ENCODE measurements at places on chromosomes 5 and 9.

DNA sequence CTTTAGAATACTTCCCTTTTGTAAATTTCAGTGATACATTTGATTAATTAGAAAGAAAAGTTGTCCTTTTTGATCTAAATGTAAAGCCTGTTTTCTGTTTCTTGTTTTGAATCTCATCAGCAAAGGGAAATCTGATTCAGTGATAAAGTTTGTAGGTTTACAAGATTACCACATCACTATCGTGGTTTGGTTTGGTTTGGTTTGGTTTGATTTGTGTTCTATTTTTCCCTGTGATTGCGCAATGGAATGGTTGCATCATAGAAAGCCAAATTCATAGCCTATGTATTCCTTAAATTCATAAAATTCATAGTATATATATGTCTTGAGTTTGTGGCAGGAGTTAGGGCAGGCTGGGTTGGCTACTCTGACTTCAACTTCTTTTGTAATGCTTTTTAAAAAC is 15.2 kb downstream of the SRFBP1 start:
- DNase-seq = no peak

DNA sequence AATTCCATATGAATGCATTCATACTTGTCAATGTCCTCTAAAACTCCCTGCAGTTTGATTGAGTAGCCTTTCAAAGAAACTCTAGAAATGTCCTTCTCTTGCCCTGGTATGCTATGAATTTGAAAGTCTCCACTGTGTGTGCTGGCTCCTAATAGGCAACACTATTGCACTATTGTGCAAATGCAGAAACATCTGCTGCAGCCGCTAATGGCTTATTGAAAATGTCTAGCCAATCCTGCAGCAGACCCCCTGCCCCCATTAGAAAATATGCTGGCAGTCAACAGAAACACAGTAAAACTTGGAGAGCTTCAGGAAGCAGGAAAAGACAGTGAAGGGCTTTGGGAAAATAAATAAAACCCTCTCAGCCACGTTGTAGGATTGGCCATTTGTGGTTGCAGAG is 87.3 kb upstream of the GRAMD2B start:
- no peak for DNase-seq

- no peak for DNase-seq
These were observed 68.5 kb downstream of the WWC1 start for GRCh38 chr5:168359820-168360460.

GRCh38 chr9:21906881-21907280 is 87.3 kb downstream of the CDKN2A start:
- no peak for DNase-seq

GRCh38 chr9:111945216-111945615 is 48.6 kb downstream of the UGCG start:
- no peak for DNase-seq

DNA sequence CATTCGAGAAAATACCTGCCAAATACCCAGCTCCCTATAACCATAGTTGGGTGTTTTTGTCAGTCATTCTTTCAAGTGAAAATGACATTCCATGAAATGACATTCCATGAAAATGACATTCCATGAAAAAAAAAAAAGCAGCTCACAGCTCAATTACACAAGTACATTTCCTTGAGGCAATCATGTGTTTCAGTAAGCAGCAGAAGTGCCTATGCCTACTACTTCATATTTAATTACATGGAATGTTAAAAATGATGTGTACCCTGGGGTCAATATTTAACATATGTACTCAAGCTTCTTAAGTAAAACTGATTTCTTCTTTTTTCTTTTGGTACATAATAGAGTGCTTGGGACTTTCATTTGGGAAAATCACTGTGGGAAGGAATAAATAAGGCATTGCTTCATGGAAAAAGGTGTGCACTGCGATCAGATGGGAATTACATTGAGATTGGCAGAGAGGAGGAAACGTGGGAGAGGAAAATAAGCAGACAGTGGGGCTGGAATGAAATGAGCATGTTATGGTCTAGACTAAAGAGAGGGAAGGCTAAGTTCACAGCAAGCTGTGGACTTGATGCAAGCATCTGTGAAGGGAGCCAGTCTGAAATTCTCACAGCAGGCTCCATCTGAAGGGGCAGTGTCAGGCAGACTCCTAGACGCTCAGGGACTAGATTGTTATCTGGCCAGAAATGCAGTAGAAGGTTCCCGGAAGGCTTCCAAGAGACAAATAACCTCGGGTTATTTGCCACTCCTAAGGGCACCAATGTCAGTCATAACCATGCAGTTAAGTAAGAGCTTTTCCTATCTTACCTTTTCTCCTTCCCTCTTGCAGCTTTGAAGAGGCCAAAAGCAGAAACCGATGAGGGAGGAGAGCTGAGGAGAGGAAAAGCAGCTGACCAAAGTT is 15.2 kb upstream of the SPATA9 start:
- DNase-seq = no peak

Data from activated T-helper 1 cell treated with anti-CD3 and anti-CD28 coated beads, Interleukin-12 subunit alpha, Interleukin-12 subunit beta, Interleukin-2, Interleukin-4 antibody, amounts not matched to agents 30 ng/mL and 10 ng/mL and 1 ng/mL, durations not matched to agents 14 hours and 24 hours and 36 hours (primary cell).